ENCODE measurements at places on chromosomes 1 and 21.

DNA sequence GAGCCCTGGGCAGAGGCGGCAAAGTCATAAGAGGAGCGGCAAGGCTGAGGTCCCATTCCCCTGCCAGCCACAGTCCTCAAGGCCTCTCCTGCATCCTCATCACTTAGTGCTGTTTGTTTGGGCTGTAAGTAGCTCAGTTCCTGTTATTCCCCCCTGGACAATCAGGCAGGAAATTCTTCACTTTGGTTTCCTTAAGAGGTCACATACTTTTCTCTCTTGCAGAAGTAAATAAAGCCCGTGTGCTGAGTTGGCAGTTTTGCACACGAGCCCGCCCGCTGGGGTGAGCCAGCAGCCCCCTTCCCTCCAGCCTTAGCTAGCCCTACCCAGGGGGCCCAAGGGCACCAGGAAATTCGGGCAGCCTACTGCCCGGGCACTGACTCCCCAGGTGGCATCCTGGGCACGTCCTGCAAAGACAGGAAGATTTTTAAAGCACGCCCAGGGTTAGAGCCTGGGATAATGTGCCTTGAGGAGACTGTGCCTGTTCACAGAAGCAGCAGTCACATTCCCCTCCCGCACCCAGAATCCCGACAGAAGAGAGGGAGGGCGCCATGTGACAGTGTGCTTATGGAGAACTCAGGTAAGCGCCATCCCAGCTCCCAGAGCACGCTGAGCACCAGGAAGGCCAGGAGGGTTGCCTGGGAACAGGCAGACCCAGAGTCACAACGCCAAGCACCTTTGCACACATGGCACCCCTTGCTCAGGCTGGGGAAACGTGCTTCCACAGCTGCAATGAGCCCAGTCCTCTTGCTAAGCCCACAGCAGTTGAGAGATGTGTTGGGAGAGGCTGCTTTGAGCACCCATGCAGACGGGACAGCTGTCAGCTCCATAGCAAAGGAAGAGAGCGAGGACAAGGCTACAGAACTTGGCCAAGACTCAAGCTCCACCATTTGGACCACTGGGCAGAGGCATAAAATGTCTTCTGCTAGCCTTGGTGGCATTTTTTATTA, 144.5 kb upstream of the TMEM51 start:
- no peaks in the 10 kb centered on the region for H3K27me3 ChIP-seq
- H3K27ac ChIP-seq: no peak overlapping the region
- no peak overlapping the region for H3K4me3 ChIP-seq
- H3K4me1 ChIP-seq: no peaks in the 10 kb centered on the region

DNA sequence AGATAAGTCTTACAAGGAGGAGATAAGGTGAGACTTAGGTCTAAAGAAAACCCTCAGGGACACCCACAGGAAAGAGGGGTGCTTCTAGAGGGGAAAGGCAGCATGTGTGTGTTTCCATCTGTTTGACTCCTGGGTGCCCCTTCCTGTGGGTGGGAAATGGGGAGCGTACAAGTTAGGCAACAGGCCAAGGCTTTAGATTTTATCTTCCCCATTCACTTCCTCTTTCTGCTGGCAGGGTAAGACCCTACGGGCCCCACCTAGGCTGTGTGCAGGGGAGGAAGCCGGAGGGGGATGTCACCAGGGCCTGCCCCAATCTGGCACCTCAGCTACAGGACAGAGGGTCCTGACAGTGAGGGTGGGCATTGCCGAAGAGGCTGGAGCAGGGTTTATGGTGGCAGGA, 2.5 kb upstream of the OLIG1 start:
- H3K27ac ChIP-seq: no peak overlapping the region
- no peak for DNase-seq
- H3K4me3 ChIP-seq: no peak overlapping the region
- H3K4me1 ChIP-seq: no peaks in the 10 kb centered on the region
- H3K27me3 ChIP-seq: peaks cover 66% of the 10 kb centered on the region

DNA sequence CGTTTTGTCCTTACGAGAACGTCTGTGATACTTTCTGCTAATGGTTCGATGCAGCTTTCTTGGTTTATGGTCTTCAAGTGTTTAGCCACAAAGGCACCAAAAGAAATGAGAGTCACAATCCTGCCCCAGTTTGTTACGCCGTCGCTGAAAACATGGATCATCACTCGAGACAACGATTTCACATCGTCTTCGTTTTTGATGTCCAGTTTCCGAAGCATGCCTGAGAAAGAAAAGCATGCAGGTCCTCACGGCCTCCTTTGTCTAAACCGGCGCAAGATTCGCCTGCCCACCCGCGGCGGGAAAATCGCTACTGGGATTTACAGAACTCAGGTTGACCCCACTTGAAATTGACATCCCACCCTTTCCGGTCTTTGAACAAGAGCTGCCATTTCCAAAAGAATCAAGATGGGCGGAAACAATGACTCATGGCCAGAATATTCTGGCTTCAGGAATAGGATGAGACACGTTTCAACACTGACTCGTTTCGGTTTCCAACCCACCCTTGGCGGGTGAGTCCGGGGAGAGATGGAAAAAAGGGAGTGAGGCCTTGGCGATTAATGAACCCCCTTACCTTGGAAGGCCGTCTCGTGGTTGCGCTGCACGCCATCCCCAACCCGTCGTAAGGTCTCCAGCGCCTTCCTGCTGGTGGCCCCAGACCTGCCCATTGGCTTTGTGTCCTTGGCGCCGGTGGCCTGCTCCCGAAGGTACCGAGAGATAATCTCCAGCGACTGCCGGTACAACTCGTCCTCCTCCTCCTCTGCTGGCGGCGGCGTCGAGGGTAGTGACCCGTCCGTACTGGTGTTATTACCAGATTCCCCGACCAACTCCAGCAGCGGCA, 919 bp downstream of the MCL1 start:
- H3K36me3 ChIP-seq: peaks cover 20% of the 10 kb centered on the region
- H3K4me1 ChIP-seq: peaks cover 7% of the 10 kb centered on the region
- peak; percentile 92 for DNase-seq
- H3K27ac ChIP-seq: peak overlapping the region; percentile 100
- H3K4me3 ChIP-seq: peak overlapping the region; percentile 90

- no peak for DNase-seq
- no peak overlapping the region for H3K27ac ChIP-seq
- no peaks in the 10 kb centered on the region for H3K27me3 ChIP-seq
- no peak overlapping the region for H3K4me3 ChIP-seq
- no peaks in the 10 kb centered on the region for H3K36me3 ChIP-seq
- no peaks in the 10 kb centered on the region for H3K4me1 ChIP-seq
Observed at GRCh38 chr21:14527696-14528652, 18.1 kb downstream of the SAMSN1 start.

GRCh38 chr1:118963456-118964430, 24.4 kb downstream of the TBX15 start:
- no peak overlapping the region for H3K4me3 ChIP-seq
- no peaks in the 10 kb centered on the region for H3K27me3 ChIP-seq
- H3K27ac ChIP-seq: no peak overlapping the region
- H3K36me3 ChIP-seq: no peaks in the 10 kb centered on the region
- H3K4me1 ChIP-seq: no peaks in the 10 kb centered on the region

GRCh38 chr1:204872262-204872881, 1.7 kb downstream of the NFASC start:
- H3K4me3 ChIP-seq: no peak overlapping the region
- no peaks in the 10 kb centered on the region for H3K36me3 ChIP-seq
- H3K27me3 ChIP-seq: no peaks in the 10 kb centered on the region
- H3K27ac ChIP-seq: no peak overlapping the region

GRCh38 chr1:86137436-86137835, 19.1 kb downstream of the COL24A1 start:
- no peaks in the 10 kb centered on the region for H3K27me3 ChIP-seq
- DNase-seq: peak; percentile 98
- H3K4me1 ChIP-seq: no peaks in the 10 kb centered on the region
- no peak overlapping the region for H3K4me3 ChIP-seq

- no peaks in the 10 kb centered on the region for H3K4me1 ChIP-seq
- no peak overlapping the region for H3K4me3 ChIP-seq
- H3K27ac ChIP-seq: no peak overlapping the region
Observed at GRCh38 chr1:33710967-33711366, 152.9 kb upstream of the HMGB4 start.

- no peaks in the 10 kb centered on the region for H3K36me3 ChIP-seq
- no peak for DNase-seq
- no peaks in the 10 kb centered on the region for H3K4me1 ChIP-seq
- no peak overlapping the region for H3K27ac ChIP-seq
- H3K4me3 ChIP-seq: no peak overlapping the region
Observed at GRCh38 chr1:72007312-72007711, 275.0 kb downstream of the NEGR1 start.

- peaks cover 5% of the 10 kb centered on the region for H3K36me3 ChIP-seq
- H3K4me1 ChIP-seq: no peaks in the 10 kb centered on the region
- no peak for DNase-seq
- no peaks in the 10 kb centered on the region for H3K27me3 ChIP-seq
- no peak overlapping the region for H3K4me3 ChIP-seq
Observed at GRCh38 chr1:200654660-200655059, 15.0 kb downstream of the DDX59 start.

- no peak overlapping the region for H3K27ac ChIP-seq
- no peaks in the 10 kb centered on the region for H3K36me3 ChIP-seq
- H3K4me3 ChIP-seq: no peak overlapping the region
- DNase-seq: no peak
Observed at GRCh38 chr1:63453232-63453631, 69.8 kb downstream of the ITGB3BP start.

DNA sequence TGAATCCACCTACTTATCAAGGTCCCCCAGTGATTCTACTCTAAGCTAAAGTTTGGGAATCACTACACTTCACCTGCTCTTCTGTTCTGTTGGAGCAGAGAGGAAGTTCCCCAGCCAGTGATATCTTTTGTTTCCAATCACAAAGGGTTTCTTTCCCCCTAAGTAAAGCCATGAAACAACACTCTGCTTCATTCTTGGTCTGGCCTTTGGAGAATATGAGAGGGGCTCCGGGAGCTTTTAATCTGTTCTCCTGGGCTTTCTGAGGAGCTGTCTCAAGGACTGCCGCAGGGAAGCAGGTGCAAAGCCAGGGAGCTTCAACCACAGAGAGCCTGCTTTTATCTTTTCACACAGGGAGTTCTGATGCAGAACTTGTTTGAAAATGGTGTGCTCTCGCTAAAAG, 10.1 kb upstream of the SLAMF9 start:
- H3K4me1 ChIP-seq: no peaks in the 10 kb centered on the region
- H3K4me3 ChIP-seq: no peak overlapping the region
- H3K27me3 ChIP-seq: no peaks in the 10 kb centered on the region
- no peak for DNase-seq
- no peaks in the 10 kb centered on the region for H3K36me3 ChIP-seq
- no peak overlapping the region for H3K27ac ChIP-seq

DNA sequence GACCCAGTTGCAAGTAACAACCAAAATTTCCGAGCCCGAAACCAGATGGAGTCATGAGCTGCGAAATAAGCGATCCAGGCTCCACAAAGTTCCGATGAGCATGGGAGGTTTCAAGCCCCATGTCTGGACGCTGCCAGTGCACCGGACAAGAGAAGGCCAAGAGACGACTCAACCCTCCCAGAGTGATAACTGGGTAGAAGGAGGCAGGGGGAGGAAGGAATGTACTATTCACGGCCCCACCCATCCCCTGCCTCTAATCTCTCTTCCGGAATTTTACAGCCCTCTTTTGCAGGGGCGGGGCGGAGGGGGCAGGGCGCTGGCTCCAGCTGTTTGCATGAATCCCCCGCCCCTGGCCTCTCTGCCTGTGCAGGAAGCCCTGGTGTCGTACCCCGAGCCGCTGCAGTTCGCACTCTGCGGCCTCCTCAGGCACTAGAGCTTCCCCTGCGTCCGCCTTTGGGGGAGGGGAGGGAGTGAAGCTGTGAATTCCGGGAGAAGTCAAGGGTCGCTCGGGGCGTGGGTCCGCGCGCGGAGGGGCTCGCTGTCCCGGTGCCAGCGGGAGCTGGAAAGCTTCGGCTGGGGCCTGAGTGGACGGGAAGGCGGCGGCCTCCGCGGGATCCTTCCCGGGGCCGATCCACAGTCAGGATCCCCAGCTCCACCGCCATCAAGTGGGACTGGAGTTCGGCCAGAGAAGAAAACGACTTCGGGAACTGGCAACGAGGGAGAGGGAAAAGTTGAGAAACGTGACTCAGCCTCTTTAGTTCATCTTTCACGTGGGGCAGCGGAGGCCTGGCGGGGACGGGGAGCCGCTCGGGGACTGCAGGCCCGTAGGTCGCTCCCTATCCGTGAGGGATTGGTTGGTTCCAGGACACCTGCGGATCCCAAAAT, 6.3 kb upstream of the PTP4A2 start:
- peak overlapping the region; percentile 6 for H3K4me3 ChIP-seq
- peak overlapping the region; percentile 91 for H3K27ac ChIP-seq
- no peaks in the 10 kb centered on the region for H3K27me3 ChIP-seq
- peaks cover 12% of the 10 kb centered on the region for H3K4me1 ChIP-seq

GRCh38 chr1:41558761-41559171, 74.3 kb upstream of the EDN2 start:
- no peak for DNase-seq
- no peaks in the 10 kb centered on the region for H3K27me3 ChIP-seq
- H3K27ac ChIP-seq: no peak overlapping the region
- H3K36me3 ChIP-seq: no peaks in the 10 kb centered on the region
- H3K4me3 ChIP-seq: no peak overlapping the region
- no peaks in the 10 kb centered on the region for H3K4me1 ChIP-seq

DNA sequence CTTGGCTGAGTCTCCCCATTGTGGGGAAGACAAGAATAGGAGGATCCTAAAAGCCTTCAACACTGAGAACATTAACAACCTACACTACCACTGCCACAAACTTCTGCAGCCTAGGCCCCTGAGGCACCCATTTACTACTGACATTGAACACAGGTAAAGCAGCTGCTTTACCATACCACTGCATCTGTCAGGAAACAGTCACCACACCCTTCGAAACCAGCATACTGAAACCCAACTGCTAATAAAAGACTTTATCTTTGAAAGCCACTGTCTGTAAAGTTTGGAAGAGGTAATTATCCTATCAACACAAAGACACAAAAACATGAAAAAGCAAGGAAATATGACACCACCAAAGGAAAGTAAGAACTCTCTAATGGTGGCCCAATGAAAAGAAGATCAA, 7.4 kb downstream of the IFNAR1 start:
- H3K4me3 ChIP-seq: no peak overlapping the region
- DNase-seq: no peak
- no peaks in the 10 kb centered on the region for H3K4me1 ChIP-seq
- H3K27ac ChIP-seq: no peak overlapping the region

DNA sequence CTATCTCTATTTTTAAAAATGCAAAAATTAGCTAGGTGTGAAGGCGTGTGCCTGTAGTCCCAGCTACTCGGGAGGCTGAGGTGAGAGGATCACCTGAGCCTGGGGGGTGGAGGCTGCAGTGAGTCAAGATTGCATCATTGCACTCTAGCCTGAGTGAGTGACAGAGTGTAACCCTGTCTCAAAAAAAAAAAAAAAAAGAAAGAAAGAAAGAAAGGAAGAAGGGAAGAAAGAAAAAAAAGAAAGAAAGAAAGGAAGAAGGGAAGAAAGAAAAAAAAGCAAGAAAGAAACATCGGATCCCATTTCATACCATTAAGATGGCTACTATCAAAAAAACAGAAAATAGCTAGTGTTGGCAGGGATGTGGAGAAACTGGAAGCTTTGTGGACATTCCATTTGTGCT, 136.8 kb upstream of the WNT4 start:
- no peak overlapping the region for H3K4me3 ChIP-seq
- peaks cover 12% of the 10 kb centered on the region for H3K27me3 ChIP-seq
- no peak for DNase-seq
- no peaks in the 10 kb centered on the region for H3K36me3 ChIP-seq
- H3K27ac ChIP-seq: no peak overlapping the region

Data from fibroblast of lung (primary cell).